8988T (cell line): ENCODE measurements at places on chromosomes 6 and 20.

DNA sequence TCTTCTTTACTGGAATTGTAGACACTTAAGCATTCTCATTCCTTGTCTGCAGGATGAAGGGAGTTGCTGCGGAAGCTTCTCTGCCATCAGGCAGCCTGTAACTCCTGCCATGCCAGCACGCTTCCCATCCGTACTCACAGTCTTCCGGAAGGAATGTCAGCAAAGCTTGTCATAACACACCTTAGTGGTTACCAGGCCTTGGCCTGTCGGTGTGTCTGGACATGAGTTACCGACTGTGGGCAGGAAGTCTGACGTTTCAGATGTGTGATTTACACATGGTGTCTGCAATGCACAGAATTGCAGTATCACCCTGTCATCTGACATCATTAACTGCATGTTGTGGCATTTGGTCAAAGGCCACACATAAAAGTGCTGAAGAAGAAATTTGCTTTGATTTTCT lies 102.2 kb downstream of the SLC24A3 start:
- no peak for DNase-seq

- DNase-seq: no peak
Observed at GRCh38 chr6:117481278-117481925, 1.1 kb upstream of the DCBLD1 start.

- no peak for DNase-seq
Observed at GRCh38 chr20:32898729-32899128, 40.0 kb downstream of the EFCAB8 start.

GRCh38 chr6:161139766-161140553 lies 133.9 kb downstream of the AGPAT4 start:
- DNase-seq: no peak

- DNase-seq: no peak
Observed at GRCh38 chr6:128981716-128982115, 98.8 kb downstream of the LAMA2 start.

DNA sequence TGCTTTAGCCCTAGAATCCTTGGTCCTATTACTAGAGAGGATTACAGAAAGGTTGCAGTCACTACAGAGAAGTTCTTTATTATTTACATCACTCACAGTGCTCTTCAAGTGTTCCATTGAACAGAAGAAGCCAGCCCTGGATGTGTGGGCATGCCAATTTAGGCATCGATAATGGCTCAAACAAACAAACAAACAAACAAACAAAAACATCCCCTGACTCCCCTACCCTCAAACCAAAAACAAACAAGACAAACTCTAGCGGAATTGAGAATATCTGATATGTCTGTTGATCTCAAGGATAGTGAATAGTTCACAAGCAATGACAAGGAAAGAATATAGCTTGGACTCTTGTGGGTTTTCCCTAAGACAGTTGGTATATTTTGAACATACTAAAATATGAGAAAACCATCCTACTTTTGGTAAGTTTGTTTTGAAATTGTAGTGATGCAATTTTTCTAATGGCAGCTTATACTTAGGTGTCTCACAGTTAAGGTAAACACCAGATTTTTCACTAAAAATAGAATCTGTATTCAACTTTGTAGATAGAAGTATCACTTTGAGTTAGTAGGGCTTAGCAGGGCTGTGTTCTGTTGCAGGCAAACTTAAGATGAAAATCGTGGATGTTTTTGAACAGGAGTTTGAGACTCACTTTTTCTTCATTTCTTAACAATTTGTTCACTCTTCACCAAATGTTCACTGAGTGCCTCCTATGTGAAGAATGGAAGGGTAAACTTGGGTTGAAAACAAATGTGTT lies 92.8 kb upstream of the FAM184A start:
- DNase-seq: no peak

- no peak for DNase-seq
Observed at GRCh38 chr20:46119028-46119546, 973 bp downstream of the CD40 start.
